Right atrium auricular region (tissue), 2 donors: ENCODE measurements at places on chromosomes 16 and 17. TPM values are rescaled to one million over a fixed set of nuclear protein-coding genes. Genes with fewer than 3 reads are reported as not detected.

GRCh38 chr16:68345958-68346635 lies 35.3 kb downstream of the PRMT7 start:
- H3K4me1 ChIP-seq, result no peaks in the 10 kb centered on the region
- no peaks in the 10 kb centered on the region for H3K27me3 ChIP-seq
- DNase-seq, result no peak

- H3K4me3 ChIP-seq, result no peak overlapping the region
- H3K27ac ChIP-seq, result no peak overlapping the region
- no peaks in the 10 kb centered on the region for H3K4me1 ChIP-seq
- H3K27me3 ChIP-seq, result no peaks in the 10 kb centered on the region
These were observed 273.0 kb downstream of the GRIN2A start for GRCh38 chr16:9909072-9909825.

DNA sequence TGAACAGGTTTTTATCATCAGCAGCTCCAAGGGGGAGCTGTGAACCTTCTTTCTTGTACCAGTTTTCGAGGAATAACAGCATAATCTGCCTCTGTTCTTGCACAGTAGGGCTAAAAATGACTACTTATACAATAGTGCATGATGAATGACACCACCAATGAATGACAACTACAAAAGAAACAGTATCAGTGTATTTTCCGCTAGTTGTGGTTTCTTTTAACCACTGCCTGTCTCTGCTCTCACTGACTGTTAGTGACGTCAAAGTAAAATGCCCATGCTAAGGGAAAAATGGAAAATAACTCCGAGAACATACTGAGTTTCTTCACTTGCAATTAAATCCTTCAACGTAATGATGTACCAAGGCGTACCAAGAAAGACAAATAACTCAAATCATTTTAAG lies 294.9 kb downstream of the MAP2K6 start:
- H3K4me3 ChIP-seq, result no peak overlapping the region

GRCh38 chr17:35892091-35893035 lies 12.2 kb upstream of the CCL5 start:
- H3K27ac ChIP-seq, result no peak overlapping the region
- H3K27me3 ChIP-seq, result no peaks in the 10 kb centered on the region
- peaks cover 9% of the 10 kb centered on the region for H3K4me1 ChIP-seq
- H3K36me3 ChIP-seq, result no peaks in the 10 kb centered on the region

DNA sequence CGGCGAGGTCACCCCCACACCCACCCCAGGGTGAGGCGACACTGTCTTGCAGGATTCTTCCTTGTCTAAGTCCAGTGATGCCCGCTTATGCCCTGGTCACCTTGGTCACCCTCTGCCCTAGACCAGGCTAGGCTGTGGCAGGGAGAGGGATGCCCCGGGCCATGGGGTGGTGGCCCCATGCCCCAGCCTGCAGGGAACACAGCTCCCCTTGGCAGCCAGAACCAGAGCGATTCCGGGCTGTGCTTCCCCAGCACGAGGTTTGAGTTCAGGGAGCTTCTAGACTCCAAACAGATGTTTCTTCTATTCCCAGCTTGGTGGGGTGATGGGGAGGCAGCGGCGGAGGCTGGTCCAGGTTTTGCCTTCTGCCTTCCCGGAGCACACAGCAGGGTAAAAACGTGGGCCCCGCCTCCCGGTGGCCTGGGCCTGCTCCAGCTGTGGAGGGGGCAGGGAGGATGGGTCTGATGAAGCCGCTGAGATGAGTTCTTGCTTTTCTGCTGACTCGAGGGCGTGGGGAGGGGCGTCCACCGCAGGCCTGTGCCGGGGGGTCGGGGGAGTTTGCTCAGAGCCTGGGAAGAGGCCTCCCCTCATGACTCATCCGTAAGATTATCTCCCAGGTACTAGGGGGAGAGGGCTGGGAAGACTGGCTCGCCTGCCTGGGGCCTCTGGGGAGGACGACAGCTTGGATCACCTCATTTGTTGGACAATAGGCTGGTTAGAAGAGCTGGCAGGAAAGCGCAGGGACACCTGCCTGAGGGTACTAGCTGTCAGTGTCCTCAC lies 15.4 kb downstream of the SMTNL2 start:
- H3K27me3 ChIP-seq, result no peaks in the 10 kb centered on the region
- peaks cover 40% of the 10 kb centered on the region for H3K4me1 ChIP-seq
- no peaks in the 10 kb centered on the region for H3K36me3 ChIP-seq
- DNase-seq, result no peak
- peak overlapping the region; percentile 75 for H3K27ac ChIP-seq
- no peak overlapping the region for H3K4me3 ChIP-seq

NPIPB9 gene
- total RNA-seq, result not detected

- H3K27ac ChIP-seq, result no peak overlapping the region
- peaks cover 53% of the 10 kb centered on the region for H3K36me3 ChIP-seq
- H3K27me3 ChIP-seq, result no peaks in the 10 kb centered on the region
These were observed 23.0 kb downstream of the VAC14 start for GRCh38 chr16:70777973-70778406.

- DNase-seq, result no peak
- no peak overlapping the region for H3K4me3 ChIP-seq
- no peaks in the 10 kb centered on the region for H3K36me3 ChIP-seq
These were observed 124.4 kb downstream of the SDK2 start for GRCh38 chr17:73519714-73520368.

GRCh38 chr17:17081304-17081940 lies 39.2 kb downstream of the MPRIP start:
- no peak for DNase-seq
- no peak overlapping the region for H3K27ac ChIP-seq
- H3K4me1 ChIP-seq, result no peaks in the 10 kb centered on the region
- peaks cover 39% of the 10 kb centered on the region for H3K36me3 ChIP-seq

- no peak for DNase-seq
- H3K4me3 ChIP-seq, result no peak overlapping the region
- H3K27me3 ChIP-seq, result no peaks in the 10 kb centered on the region
- H3K36me3 ChIP-seq, result no peaks in the 10 kb centered on the region
- no peaks in the 10 kb centered on the region for H3K4me1 ChIP-seq
These were observed 43.4 kb downstream of the METRNL start for GRCh38 chr17:83122834-83123233.

GRCh38 chr16:35210681-35211433 lies 1751.4 kb downstream of the TP53TG3F start:
- H3K27ac ChIP-seq, result no peak overlapping the region
- no peaks in the 10 kb centered on the region for H3K36me3 ChIP-seq
- H3K27me3 ChIP-seq, result no peaks in the 10 kb centered on the region
- no peak for DNase-seq

DNA sequence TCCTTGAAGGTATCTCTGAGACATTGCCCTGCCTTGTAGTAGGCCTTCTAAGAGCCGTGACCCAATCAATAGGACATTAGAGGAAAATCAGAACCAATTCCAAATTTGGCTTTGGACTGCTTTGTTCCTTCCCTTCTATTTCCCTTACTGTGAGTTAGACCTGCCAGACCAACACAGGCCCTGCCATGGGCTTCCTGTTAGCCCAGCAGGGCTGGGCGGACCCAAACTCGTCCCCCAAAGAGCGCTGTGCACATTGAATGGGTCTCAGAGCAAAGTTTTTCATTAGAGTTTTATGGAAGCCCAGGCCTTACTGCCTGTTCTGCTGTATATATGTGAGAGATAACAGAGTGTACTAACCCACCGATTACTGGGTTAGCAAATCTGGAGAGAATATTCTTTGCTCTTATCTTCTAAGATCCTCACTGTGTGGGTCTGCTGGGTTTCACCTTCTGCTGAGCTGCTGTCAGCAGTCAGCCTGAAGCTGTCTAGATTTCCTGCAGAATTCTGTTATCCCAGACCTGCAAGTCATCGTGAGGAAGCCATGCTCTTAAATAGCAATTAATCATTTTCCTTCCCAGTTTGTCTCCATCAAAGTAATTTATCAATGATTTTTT lies 5.7 kb downstream of the ARHGAP44 start:
- H3K4me1 ChIP-seq, result no peaks in the 10 kb centered on the region
- no peaks in the 10 kb centered on the region for H3K36me3 ChIP-seq
- DNase-seq, result no peak
- H3K4me3 ChIP-seq, result no peak overlapping the region
- H3K27me3 ChIP-seq, result no peaks in the 10 kb centered on the region

DNA sequence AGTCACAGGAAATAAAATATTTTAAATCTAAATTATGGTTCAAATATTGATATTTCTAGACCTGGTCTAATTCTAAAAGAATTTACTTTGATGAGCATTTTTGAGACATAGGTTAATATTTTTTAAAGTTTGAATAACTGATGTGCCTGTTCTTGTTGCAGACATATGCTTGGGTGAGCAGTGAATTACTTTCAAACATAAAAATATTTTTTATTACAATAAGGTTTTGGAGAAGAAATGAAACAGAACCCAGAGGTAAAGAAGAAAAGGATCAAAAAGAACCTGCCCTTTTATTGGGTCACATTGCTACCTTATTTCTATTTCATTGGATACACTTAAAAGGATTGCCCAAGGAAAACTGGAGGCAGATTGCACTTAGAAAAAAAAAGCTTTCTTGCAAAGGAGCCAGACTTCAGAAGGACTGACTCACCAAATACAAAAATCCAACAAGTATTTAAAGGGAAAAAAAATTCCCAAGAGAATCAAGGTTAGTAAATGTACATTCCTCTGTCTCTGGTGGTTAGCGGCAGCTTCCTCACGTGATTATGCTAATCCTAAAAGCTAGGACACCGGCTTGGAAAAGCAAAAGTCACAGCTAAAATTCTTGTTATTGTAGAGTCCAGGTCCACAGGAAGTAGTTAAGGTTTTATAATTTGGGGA lies 18.5 kb downstream of the ENPP7 start:
- no peaks in the 10 kb centered on the region for H3K36me3 ChIP-seq
- DNase-seq, result no peak
- peaks cover 11% of the 10 kb centered on the region for H3K27me3 ChIP-seq
- no peaks in the 10 kb centered on the region for H3K4me1 ChIP-seq
- H3K4me3 ChIP-seq, result no peak overlapping the region
- H3K27ac ChIP-seq, result no peak overlapping the region

CRAMP1 gene
- total RNA-seq, result 7.7 TPM

GRCh38 chr17:27549251-27549893 lies 81.6 kb upstream of the LGALS9 start:
- no peaks in the 10 kb centered on the region for H3K27me3 ChIP-seq
- DNase-seq, result peak; percentile 84
- no peak overlapping the region for H3K27ac ChIP-seq
- no peak overlapping the region for H3K4me3 ChIP-seq
- peaks cover 17% of the 10 kb centered on the region for H3K4me1 ChIP-seq

- DNase-seq, result no peak
- H3K4me3 ChIP-seq, result no peak overlapping the region
- peaks cover 29% of the 10 kb centered on the region for H3K36me3 ChIP-seq
- no peak overlapping the region for H3K27ac ChIP-seq
- no peaks in the 10 kb centered on the region for H3K27me3 ChIP-seq
These were observed 49.3 kb downstream of the SIAH1 start for GRCh38 chr16:48335961-48336360.

DNA sequence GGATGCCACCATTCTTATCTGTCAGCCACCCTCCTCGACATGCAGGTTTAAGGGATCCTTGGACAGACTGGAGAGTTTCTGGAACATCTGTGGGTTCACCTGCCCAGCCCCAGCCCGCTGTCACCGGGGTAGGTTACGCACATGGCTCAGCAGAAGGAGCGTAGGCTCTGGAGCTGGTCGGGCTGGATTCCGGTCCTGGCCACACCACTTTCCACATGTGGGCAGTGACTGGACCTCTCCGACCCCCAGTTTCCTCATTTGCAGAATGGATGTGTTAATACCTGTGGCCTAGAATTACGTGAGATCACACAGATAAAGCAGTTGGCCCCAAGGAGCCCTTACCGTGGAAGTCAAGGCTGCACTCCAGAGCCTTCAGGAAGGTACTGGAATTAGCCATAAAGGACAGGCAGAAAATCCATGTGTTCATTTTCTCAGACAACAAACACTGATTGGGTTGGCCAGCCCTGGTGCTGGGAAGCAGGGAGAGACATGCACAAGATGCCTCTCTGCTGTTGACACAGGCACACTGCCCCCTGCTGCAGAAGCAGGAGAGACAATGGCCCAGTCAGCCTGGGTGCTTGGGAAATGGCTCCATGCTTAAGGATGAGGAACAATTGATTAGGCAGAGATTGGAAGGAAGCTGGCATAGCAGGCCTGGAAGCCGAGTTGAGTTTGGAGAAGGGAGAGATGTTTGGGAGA lies 58.8 kb downstream of the SF3B3 start:
- H3K27ac ChIP-seq, result no peak overlapping the region
- DNase-seq, result no peak
- H3K4me1 ChIP-seq, result peaks cover 1% of the 10 kb centered on the region
- no peak overlapping the region for H3K4me3 ChIP-seq
- H3K27me3 ChIP-seq, result no peaks in the 10 kb centered on the region
- H3K36me3 ChIP-seq, result no peaks in the 10 kb centered on the region

KCTD11 gene
- total RNA-seq, result 6.9 TPM

PLSCR3 gene
- 17.2 TPM for total RNA-seq

GDPD3 gene
- not detected for total RNA-seq

DNA sequence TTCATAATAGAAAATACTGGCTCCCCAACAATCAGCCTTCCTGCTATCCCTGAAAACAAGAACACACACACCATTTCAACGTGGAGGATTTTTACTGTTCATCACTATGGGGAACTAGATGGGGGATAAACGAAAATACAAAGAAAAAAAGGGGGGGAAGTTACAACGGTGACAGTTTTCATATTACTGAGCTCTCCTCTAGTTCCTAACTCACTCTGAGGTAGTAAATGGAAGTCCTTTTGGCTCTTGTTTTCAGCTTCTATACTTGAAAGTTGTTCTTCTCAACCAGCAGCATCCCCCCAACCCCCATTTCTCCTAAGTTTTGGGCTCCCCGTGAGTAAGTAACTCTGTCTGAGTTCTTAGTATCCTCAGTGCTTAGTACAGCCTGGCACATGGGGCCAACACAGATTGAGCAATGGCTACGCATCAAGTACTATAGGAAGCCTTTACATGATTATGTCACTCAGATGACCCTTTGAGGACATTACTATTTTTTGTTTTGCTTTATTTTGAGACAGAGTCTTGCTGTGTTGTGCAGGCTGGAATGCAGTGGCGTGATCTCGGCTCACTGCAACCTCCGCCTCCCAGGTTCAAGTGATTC lies 4.2 kb upstream of the CORO7 start:
- H3K4me1 ChIP-seq, result no peaks in the 10 kb centered on the region
- H3K27me3 ChIP-seq, result no peaks in the 10 kb centered on the region
- no peaks in the 10 kb centered on the region for H3K36me3 ChIP-seq
- DNase-seq, result no peak

- H3K27ac ChIP-seq, result no peak overlapping the region
- H3K36me3 ChIP-seq, result no peaks in the 10 kb centered on the region
- H3K4me3 ChIP-seq, result no peak overlapping the region
- no peak for DNase-seq
- peaks cover 8% of the 10 kb centered on the region for H3K4me1 ChIP-seq
- H3K27me3 ChIP-seq, result no peaks in the 10 kb centered on the region
These were observed 61.4 kb downstream of the TMEM100 start for GRCh38 chr17:55661256-55661758.

- no peak overlapping the region for H3K27ac ChIP-seq
- no peaks in the 10 kb centered on the region for H3K4me1 ChIP-seq
- no peaks in the 10 kb centered on the region for H3K27me3 ChIP-seq
- no peaks in the 10 kb centered on the region for H3K36me3 ChIP-seq
- H3K4me3 ChIP-seq, result no peak overlapping the region
These were observed 65.7 kb downstream of the MAP2K6 start for GRCh38 chr17:69480245-69480644.

GRCh38 chr17:44971776-44972483 lies 3.8 kb upstream of the C1QL1 start:
- H3K27ac ChIP-seq, result no peak overlapping the region
- peaks cover 8% of the 10 kb centered on the region for H3K27me3 ChIP-seq
- peaks cover 39% of the 10 kb centered on the region for H3K4me1 ChIP-seq
- no peak for DNase-seq
- H3K4me3 ChIP-seq, result no peak overlapping the region

GRCh38 chr17:50892101-50892776 lies 26.1 kb upstream of the TOB1 start:
- DNase-seq, result no peak
- H3K36me3 ChIP-seq, result no peaks in the 10 kb centered on the region
- no peak overlapping the region for H3K27ac ChIP-seq

EVI2B gene
- total RNA-seq, result 5.6 TPM

KRTAP9-4 gene
- not detected for total RNA-seq
